ENCODE measurements at places on chromosomes 4 and X.

DNA sequence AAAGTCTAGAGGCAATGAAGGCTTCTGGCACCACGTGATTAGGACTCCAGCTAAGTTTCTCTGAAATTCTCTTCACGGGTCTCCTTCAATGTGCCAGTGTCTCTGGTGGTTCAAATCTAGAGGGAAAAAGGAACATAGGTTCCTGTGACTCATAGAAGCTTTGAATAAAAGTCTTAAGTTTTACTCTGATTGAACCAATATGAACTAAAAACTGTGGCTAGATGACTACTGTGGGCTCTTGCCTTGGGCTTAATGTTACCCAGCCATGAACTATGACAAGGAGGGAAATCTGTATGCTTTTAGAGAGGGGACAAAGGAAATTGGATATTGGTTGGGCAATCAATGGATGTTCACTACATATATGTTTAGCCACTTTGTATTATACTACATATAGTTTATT, 49.9 kb upstream of the TEX13D start:
- DNase-seq: no peak

DNA sequence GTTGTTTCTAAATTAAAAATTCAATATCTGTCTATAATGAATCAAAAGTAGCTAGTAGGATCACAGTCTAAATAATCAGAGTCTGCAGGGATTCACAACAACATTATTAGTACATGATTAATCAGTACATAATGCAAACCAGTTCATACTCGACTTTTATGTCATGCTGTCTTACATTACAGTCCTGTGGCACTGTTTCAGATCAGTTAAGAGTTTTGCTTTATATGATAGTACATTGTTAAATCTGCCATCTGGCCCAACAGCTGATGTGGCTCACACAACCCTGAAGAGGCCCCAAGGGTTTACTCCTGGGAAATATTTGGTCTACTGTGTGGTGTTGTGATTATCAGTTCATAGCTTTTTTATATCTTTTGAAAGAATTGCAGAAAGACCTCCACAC, 247.1 kb upstream of the ETNPPL start:
- no peak for DNase-seq

- DNase-seq: no peak
These were observed 35.5 kb upstream of the PCDH19 start for GRCh38 chrX:100445593-100445992.

DNA sequence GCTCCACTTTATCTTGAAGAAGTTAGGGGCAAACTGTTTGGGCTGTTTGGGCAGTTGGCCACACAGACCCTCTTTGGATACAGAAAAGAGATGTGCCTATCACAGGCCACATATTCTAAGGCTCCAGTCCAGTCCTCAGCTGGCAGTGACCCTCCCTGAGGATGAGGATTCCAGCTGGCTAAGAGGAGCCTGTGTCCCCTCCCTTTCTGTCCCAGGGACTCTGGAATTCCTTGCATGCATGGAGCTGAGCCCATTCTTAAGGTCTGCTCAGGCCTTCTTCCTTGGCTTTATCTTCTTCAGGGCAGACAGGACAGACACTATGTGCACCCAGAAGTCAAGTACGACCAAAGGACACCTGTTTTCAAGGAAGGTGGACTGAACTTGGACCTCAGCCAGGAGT, 23.8 kb upstream of the GK2 start:
- no peak for DNase-seq

DNA sequence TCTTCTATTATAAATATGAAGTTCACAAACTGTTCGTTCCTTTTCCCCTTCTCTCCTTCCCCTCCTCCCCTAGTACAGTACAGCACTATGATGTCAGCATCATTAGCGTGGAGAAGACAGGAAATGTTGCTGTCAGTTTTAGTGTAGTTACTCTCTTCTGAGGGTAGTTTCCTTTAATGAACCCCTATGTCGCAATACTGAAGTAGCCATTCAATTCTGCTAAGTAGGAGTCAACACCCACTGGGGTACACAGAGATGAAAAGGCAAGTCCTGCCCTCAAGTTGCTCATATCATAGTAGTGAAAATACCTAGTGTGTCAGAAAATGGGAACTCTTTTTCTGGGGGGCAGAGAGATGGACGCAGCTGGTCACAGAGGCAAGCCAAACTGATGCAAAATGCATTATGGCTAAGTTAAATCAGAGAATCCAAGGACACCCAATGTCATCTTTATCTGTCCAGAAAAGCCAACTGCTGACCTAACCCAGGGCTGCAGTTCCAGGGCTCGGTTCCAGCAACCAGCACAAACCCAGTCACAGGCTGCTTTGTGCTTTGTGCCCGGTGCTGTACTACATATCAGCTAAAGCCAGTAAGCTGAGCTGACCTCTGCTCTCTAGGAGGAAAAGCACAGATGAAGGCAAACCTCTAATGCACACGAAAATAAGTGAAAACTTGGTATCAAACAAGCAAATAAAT, 31.5 kb downstream of the GRIA3 start:
- DNase-seq: no peak

GRCh38 chr4:134126000-134126560, 75.5 kb downstream of the PABPC4L start:
- no peak for DNase-seq

DNA sequence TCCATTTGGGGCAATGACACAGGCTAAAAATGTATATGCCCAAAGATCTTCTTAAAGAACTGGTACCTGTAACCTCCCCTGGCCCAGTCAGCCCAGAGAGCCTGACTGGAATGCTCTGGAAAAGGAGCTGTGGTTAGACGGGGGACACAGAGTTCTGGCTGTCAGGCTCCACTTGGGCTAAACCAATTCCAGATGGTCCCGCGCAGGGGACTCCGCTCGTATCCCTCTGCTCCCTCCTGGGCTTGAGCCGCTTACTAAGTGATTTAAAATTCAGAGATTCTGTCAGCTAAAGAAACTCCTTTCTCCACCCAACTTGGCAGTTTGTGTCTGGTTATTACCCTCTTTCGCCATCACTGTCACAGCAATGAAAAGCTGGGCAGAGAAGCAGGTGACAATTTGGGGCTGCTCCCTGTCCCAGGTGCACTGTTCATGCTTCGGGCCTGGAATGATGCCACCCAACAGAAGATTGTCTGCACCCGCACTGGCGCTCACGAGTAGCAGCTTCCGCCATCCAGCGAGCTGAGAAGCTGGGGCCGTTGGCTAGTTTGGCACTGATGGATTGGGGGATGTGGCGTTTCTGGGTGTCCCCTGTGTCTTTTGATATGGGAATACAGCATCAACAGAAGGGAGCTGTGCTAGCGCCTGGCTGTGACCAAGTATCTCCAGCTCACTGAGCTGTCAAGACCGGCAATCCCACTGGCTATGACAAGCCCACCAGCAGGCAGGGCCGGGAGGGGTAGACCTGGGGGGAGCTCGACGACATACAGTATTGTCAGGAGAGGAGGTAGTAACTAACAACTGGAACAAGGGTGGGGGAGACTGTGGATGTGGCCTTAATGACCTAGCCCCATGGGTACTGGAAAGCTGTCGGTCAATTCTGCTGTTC, 6.7 kb upstream of the IRAK1 start:
- no peak for DNase-seq

- DNase-seq: no peak
These were observed 211.5 kb downstream of the PDGFRA start for GRCh38 chr4:54440394-54441136.

- DNase-seq: peak; percentile 52
These were observed 484 bp downstream of the GALNTL6 start for GRCh38 chr4:171813526-171814250.

DNA sequence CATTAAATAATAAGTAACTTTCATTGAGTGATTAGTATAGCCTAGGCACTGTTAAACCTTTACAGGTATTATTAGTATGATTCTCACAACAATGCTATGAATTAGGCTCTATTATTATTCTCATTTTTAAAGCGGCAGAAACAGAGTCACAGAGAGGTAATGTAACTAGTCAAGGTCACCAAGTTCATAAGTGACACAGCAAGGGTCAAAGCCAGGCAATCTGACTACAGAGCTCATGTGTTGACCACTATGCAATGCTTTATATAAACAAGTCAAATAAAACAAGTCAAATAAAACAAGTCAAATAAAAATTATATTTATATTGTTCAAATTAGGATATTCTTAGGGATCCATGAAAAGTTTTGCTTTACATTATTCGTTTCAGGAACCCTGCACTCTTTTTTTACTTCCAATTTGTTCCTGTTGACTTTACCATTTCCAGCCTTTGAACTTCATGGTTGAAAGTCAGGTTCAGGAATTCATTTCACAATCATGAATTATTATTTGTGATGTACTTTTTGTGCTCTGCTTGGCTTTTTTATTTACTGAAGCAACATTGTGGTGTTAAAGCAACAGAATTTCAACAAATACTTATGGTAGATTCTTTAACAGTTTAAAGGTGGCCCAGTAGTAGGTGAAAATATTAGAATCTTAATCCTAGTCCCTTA, 18.0 kb upstream of the ZC4H2 start:
- no peak for DNase-seq

GRCh38 chr4:158111241-158111640, 61.6 kb downstream of the GASK1B start:
- no peak for DNase-seq

GRCh38 chrX:120274958-120275357, 24.3 kb downstream of the ZBTB33 start:
- no peak for DNase-seq

DNA sequence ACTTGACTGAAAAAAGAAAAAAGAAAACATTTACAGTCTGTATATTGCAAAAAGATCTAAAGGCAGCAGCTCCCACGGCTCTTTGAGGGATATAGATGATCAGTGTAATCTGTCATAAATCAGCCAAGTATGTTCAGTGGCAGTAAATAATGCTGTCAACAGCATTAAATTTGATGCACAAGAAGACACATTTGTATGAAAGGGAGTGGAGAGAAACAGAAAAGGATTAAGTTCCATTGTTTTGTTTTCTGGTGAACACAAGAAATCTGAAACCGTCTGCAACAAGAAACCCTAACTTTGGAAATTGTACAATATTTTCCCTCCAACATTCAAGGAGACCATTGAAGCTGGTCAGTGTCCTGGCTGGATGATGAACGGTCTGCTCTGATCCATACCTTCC, 27.6 kb upstream of the C1QTNF7 start:
- DNase-seq: no peak

GRCh38 chr4:21815651-21816377, 132.8 kb downstream of the KCNIP4 start:
- no peak for DNase-seq

GRCh38 chr4:90234916-90235547, 107.8 kb downstream of the CCSER1 start:
- no peak for DNase-seq

- DNase-seq: no peak
These were observed 833.1 kb downstream of the C4orf33 start for GRCh38 chr4:129929052-129929451.

DNA sequence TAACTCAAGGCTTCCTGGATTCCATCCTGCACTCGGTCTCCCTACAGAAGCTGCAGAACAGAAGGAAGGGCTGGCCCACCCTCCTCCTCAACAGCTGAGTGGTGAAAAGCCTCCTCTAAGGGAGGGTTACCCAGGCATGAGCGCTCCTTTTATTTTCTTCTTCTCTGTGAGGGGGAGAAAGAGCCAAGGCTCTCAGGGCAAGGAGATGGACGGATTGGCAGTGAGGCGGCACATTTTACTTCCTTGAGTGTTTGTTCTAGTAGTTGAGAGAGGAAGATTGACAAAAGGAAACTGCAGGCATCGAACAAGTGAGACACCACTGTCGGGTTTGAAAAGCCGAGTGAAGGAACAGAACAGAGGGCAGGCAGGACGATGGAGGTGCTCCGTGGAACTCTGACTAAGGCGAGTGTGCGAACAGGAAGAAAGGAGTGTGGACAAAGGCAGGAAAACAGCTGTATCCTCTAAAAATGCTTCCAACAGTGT, 38.4 kb upstream of the STS start:
- DNase-seq: no peak

DNA sequence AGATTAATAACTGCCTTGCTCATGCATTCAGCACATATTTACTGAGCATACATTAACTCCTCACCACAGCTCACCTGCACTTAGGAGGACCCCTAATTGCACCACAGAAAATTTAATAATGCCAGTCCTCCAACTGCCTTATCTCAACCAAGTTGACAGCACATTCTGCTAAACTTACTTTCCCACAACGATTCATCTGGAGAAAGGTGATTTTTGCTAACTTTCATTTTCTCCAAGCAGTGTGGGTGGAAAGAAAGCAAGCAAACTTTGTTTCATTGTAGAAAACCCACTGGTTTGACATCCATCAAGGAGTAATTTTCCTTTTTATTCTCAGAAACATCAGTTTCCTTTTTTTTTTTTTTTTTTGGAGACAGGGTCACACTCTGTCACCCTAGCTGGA, 49.1 kb downstream of the RASGEF1B start:
- no peak for DNase-seq

DNA sequence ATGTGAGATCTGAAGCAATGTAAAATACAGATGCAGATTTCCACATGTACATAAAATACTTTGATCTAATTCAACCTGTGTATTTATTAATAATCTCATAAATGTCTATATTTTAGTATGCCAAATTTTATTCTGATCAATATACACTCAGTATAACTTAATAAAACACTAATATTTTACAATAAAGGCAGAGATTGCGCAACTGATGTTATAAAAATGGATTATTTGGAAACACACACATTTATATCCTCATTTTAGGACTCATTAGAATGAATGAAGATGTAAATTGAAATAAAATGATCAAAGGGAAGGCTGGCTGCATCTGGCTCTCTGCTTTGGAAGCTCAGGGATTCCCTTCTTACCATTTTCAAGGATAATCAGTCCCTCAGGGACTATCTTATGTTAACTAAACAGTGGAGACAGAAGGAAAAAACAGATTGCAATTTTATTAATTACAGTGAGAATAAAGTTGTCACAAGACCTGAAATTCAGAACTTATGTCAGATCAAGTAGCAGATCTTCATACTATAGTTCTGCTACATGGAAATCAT, 900.9 kb upstream of the EPHA5 start:
- DNase-seq: no peak

DNA sequence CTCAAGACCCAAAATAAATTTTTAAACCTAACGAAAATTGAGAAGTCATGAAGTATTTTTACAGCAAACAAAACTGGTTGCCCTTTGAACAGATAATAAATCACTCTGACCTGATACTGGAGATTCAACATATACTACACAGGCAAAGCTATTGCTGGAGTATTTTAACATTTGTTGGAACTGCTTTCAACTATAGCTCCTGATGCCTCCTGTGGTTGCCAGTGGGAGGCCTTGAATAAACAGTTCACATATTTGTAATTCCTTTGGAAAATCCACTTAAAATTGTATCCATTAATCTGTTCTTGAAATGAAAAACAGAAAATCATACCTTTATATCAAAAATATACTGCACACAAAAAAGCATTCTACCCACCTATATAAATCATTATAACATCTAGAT, 605.1 kb downstream of the KCTD8 start:
- no peak for DNase-seq

DNA sequence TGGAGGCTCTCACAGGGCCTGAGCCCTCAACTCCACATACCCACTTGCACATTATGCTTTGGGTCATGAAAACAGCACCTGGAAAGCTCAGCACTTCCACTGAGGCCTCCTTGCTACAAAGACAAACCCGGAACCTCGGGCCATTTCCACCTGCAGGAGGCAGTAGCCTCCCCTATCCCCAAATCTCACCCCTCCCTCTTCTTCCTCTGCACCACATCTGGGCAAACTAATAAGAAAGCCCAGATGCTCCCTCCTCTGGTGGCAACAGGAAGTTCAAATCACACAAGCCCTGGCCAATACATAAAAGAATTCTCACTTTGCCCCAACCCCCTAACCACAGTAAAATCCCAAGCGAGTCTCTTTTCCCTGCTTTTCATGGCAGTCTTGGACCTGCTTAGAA, 136.4 kb downstream of the MAPK10 start:
- DNase-seq: no peak

- no peak for DNase-seq
These were observed 18.2 kb downstream of the MRPL1 start for GRCh38 chr4:77880784-77881183.

GRCh38 chrX:116239944-116240840, 69.6 kb downstream of the AGTR2 start:
- no peak for DNase-seq

Measured in RWPE2 (cell line).